ENCODE measurements at places on chromosomes 12 and 14. TPM values are rescaled to one million over a fixed set of nuclear protein-coding genes. Genes with fewer than 3 reads are reported as not detected.

GRCh38 chr14:33758547-33758946, 192.3 kb downstream of the EGLN3 start:
- DNase-seq: no peak

DNA sequence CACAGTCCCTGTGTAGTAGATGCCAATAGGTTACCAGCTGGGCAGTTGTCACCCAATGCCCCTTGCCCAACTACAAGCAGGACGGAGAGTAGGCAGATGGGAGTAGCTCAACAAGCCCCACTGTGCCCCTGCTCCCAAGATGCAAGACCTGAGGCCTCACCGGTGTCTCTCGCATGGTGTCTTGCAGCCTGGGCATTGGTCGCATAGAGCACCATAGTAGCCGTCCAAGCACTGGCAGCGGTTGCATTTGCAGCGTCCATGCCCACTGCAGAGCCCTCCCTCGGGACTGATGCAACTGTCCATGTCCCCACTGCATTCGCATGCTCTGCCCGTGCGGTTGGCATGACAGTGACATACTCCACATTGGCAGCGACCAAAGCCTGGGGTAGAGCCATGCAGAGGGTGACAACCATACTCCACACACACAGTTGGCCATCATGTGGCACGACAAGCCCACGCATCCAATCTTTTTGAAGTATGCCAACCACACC, 11.9 kb upstream of the CSAD start:
- no peak for DNase-seq

DNA sequence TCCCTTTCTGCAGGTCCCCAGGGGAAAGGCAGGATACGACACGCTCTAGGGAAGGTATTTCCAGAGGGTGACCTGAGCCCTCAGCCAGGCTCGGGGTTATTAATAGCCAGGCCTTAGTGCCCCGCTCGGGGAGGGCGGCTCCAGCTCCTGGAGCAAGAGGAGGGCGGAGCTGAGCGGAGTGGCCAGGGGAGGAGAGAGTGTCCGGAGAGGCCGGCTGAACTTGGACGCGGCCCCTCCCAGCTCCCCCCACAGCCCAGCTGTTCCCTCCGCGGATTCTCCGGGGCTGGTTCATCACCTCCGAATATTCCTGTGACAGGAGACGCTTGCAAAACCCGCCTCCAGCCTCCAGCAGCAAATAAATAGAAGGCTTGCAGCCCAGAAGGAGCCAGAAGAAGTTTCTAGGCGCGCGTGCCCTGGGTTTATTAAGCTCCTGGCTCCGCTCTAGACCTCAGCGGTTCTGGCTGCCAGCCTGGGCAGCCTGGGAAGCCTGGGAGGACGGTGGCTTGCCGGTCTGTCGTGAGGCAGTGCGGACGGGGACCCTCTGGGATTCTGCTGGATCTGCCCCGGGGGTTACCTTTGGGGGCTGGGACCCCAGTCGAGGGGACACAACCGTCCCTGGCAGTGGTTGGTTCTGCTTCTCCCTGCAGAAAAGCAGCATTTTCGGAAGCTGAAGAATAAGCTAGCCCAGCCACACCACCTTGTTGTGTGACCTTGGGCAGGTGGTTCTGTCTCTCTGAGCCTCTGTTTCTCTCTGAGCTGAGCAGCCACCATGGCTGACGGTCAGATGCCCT, at the start of gene HSPB8:
HSPB8 (plus strand) TSS at position 388 of the 791 bp plus-strand sequence; CDS start at position 770, 382 bp downstream.
- DNase-seq: peak; percentile 21

The CARMIL3 gene
- total RNA-seq: 0.27 TPM

The IFNG gene
- total RNA-seq: not detected

DNA sequence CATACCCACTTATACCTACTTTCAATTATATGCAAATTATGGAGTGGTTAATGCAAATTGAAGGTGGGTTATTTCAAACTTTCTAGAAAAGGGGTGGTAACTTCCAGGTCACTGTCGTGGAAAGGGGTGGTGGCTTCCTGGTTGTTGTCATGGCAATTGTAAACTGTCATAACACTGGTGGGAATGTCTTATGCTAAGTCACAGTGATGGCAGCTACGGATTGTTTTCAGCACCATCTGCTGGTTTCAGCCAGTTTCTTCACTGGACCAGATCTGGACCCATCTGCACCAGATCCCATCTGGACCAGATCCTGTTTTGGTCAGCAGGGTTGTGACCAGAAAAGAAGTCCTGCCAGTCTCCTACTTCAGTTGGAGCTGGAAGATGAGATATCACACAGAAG, 1469.3 kb downstream of the AACS start:
- no peak for DNase-seq

DNA sequence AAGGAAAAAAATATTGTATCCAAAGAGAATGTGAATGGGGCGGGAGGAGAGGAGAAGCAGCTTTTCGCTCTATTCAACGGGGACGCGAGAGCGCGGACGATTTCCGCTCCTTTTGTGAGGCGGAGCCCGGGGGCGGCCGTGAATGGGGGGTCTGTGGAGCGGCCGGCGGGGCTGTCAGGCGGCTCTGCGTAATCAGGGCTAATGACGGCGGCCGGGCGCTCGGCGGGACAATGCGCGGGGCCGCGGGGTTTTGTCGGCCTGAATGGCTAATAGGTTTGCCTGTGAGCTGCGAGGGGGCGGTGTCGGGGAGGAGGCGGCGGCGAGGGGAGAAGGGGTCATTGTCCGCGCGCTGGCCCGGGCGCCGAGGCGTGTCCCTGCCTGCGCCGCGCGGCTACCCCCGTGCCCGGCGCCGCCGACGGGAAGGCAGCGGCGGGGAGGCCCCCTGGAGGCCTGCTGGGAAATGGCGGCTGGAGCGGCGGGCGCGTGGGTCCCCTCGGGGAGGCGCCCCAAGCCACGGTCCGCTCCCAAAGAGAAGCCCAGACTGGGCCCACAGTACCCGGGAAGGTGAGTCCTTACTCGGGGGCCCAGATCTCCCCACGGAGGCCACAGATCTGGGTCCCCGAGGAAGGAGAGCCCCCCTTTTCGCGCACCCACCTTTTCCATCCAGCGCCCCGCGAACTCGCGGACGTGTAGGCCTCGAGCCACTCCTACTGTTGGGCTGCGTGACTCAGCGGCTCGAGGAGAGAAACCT, 6.0 kb downstream of the SIX6 start:
- peak; percentile 41 for DNase-seq

DNA sequence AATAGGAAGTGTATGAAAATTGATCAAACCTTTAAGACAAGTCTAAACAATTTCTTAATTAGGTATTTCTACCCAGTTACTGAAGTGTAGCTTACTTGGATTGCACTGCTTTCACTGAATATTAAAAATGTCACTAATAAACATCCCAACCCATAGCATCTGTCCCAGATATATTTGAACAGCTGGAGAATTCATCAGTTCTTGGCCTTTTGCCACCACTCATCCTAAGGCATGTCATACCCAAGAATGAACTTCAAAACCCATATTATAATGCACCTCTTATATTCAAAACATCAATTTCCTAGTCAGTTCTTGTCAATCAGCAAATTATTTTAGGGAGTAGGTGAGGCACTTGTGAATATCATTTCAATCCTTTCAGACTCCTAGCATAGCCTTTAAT, 392.3 kb downstream of the PAWR start:
- no peak for DNase-seq

DNA sequence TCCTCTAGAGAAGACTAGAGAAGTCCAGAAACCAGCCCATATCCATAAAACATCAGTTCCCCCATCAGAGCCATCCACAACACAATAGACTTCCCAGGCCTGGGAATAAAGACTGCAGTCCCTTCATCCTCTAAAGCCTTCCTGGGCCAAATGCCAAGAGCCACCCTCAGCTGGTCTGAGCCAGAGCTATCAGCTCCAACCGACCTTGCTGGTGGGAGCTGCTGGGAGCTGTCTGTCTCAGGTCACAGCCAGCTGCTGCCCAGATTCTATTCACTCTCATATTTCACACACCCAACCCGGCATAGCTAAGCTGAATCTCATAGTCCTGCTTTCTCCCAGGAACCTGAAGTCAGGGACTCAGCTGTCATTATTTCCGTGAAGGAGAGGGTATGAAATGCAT, 10.9 kb upstream of the TFCP2 start:
- DNase-seq: no peak

- DNase-seq: no peak
Observed at GRCh38 chr14:33357225-33358010, 418.7 kb downstream of the NPAS3 start.

The REM2 gene
- total RNA-seq: not detected

GRCh38 chr12:78585132-78585531, 279.4 kb upstream of the SYT1 start:
- DNase-seq: no peak

DNA sequence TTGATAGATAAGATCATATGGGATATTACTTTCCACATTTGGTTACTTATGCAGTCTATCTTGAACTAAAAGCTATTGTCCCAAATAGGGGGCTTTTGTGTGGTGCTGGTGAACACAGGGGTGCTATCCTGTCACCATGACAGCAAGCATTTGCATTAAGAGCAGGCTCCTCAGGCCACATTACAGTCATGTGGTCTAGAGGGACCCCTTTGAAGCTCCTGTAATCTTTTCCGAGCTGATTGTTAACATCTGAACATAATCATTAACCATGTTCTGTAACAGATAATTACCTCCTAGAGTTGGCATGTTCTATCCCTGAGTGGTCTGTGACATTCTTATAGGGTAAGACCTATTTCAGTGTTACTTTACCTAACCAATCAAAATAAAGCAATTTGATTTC, 178.8 kb downstream of the KTN1 start:
- DNase-seq: peak; percentile 3

DNA sequence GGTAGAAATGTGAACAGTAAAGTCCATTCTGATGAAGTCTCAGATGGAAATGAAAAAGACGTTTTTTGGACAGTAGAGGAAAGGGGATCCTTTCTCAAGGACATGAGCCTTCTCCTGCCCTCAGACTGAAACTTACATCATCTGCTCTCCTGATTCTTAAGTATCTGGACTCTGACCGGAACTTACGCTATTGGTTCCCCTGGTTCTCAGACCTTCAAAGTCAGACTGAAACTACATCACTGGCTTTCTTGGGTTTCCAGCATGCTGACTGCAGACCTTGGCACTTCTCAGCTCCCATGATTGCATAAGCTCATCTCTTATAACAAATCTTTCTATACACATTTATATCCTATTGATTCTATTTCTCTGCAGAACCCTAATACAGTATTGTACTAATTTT, 291.0 kb downstream of the SNAPC1 start:
- no peak for DNase-seq

The PIGH gene
- total RNA-seq: 18.7 TPM

DNA sequence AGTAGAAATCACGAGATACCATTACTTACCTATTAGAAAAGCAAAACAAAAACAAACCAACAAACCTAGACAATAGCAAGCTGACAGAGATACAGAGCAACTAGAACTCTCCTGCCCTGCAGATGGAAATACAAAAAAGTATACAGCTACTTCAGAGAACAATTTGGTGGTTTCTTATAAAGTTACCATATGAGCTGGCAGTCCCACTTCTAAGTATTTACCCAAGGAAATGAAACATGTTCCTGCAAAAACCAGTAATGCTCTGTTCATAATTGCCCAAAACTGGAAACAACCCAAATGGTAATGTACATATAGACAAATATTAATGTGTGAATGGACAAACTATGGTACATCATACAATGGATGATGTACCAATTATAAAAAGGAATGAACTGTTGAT, 31.7 kb downstream of the FUT8 start:
- no peak for DNase-seq

DNA sequence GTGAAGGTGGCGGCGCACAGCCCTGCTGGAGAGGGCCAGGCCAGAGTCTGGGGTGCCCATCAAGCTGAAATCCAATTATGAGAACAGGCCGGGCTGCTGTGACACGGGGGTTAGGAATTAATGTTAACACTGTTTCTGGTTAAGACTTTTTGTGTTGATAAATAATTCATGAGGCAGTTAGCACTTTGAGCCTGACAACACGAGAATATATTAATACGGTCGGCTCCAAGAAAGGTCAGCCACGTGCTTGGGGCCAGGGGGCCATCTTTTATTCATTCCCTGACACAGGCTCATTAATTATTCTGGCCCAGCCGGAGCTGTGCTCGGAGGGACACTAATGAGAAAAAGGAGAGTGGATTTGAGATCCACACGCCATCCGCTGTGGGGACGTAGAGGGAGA, 45.1 kb downstream of the FBRSL1 start:
- no peak for DNase-seq

- DNase-seq: no peak
Observed at GRCh38 chr14:90592655-90593054, 195.8 kb downstream of the CALM1 start.

The SAMD15 gene
- total RNA-seq: 1.3 TPM

DNA sequence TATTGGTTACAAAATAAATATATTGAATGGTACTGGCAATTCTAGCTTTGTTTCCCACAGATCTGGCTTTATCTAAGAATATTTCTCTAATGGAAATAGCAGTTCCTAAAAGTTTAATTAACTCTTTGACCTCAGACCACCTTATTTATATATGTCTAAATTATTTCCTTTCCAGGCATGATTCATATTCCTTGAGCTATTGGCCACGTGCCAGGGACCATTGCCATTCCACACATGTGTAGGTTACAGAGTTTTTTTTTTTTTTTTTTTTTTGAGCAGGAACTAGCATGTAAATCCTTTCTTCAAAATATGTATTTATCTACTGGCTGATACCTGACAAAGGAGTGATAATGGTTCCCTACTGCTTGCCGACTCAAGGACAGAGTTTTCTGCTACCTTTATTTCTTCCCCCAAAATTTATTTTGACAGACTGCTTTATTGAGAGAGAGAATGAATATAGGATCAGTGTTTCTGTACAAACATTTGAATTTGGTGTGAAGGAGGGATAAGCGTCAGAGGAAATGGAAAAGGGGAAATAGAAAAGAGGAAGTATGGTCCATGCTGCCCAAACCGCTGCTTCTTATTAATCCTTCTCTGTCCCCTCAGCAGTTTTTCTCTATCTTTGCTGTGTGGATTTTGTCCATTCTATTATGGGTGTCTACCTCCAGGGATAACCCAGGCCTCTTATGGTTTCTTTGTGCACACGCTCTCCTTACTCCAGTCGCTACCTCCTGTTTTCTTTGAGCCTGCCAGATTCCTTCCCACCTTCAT, 36.4 kb downstream of the PDE3A start:
- DNase-seq: no peak

The PLEKHG7 gene
- not detected for total RNA-seq

The SSTR1 gene
- 0.04 TPM for total RNA-seq

- DNase-seq: no peak
Observed at GRCh38 chr14:49999146-49999761, 106.4 kb downstream of the ARF6 start.

The CMA1 gene
- total RNA-seq: not detected

The SLC25A3 gene
- total RNA-seq: 829 TPM
